ENCODE measurements at places on chromosomes 7 and 10.
A peak's percentile ranks its signal among the peaks of the same experiment; 100 is the strongest.

- no peak for DNase-seq
These were observed 149.8 kb upstream of the PRKCQ start for GRCh38 chr10:6729861-6730344.

DNA sequence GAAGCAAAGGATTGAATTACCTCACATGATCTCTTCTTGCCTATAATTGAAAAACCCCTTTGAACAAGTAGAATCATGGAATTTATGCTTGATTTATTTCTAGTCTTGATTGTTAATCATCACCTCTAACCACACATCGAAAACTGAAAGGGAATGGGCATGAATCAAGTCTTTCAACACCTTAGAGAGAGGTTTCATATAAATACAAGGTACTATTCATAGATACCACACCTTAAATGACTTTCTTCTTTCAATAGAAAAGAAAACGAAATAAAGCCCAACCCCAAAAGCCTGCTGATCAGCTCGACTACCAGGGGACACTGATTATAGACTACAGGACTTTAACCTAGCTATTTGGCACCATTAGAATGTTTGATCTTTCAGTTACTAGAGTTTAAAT lies 128.6 kb upstream of the PTPRZ1 start:
- no peak for DNase-seq

DNA sequence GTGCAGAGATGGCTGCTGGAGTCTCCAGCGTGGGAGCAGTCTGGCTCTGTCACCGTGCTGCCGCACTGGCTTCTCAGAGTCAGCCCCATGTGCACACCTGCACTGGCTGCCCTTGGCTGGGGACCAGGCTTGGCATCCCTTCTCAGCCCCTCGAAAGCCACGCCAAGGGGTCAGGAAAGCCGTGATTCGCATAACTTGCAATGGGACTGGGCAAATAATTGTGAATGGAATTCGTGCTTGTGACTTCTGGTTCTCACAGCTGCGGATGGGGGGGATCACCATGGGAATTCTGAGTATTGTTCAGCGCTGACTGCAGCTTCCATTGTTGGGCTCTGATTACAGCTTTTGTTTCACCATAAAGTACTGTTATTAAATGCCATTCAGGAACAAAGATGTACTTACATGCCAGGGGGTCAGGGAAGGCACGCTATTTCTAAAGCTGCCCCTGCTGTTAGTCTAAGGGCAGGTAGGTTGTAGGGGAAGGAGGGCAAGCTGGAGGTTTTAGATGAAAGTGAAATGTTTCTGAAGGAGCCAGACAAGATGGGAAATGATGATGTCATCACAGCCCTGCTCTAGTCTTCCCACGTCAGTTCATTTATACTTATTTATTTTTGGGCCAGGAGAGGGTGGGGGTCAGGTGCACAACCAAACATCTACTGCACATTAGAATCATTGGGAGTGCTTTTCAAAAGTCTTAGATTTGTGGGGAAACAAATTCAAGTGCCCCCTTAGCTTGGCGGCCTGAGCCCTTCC lies 5.8 kb upstream of the PLEKHA1 start:
- DNase-seq: no peak

DNA sequence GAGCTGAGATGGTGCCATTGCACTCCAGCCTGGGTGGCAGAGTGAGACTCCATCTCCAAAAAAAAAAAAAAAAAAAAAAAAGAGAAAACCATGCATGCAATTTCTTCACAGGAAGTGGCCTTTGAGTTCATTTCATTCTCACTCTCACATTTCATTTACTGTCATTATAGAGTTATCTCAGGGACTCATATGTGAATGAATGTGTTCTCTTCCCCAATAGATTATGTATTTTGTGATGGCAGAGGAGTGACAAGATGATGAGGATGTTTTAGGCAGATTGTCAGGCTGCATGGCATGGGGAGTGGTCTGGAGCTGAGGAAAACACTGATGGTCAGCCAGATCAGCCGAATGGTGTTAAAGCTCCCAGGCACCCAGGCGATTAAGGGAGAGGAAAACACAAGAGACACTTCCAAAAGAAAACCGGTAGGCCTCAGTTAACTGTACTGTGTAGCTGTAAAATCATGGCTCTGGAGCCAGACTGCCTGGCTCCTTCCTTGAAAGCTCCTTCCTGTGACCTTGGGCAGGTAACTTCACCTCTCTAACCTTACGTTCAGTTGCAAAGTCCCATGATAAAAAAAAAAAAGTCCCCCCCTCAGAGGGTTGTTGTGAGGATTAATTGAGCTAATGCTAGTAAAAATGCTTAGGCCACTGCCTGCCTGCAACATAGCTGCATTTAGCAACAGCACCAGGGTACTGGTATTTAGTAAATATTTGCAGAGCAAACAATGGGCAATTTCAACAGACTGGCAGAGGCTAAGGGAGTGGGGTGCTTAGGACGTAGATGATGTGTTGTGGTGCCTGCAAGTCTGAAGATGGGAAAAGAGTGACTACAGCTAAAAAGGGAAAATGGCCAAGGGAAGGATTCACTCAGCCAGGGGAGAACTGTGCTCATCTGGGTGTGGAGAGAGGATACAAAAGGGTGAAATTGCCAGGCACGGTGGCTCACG lies 6.9 kb downstream of the FRAT2 start:
- no peak for DNase-seq

DNA sequence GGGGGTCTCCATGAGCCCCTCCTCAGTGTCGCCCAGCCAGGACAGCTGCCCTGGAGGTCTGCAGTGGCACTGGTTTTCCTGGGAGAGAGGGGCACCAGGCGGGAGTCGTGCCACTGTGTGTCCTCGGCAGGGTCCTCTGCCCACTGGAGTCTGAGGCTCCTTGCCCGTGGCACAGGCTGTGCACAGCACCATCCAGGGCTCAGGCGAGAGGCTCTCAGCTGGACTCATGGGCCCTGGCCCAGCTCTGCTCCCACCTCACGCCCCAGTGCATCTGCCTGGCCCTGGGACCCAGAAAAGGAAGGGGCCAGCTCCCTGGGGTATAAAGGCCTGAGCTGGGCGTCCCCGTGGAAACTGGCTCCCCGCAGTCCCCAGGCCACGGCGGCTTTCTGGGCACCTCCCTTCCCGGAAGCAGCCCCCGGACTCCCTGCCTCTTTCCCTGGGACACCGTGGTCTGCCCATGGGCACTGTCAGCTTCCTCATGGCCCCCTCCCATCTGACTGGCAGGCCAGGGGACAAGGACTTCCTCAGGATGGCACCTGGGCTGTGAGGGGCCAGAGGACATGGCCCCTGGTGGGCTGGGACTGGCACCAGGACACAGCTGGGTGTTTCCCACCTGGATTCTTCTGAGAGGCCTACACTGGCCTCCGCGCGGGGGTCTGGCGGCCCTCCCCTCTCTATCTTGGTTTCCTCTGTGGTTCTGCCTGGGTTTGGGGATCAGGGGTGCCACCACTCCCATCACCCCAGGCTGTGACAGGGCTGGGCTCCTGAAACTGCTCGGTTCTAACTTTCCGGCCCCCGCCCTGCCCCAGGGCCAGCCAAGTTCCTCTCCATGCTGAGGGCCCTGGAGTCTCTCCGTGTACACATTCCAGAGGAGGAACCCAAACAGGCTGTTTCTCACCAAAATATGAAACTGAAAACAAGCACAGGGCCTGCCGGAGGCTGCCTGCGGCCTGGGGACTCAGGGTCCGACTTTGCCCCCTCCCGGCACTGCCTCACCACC lies 5.5 kb downstream of the FOXL3 start:
- DNase-seq: no peak

GRCh38 chr10:79143879-79144278 lies 75.1 kb downstream of the ZMIZ1 start:
- no peak for DNase-seq

GRCh38 chr10:114282526-114282925 lies 43.5 kb downstream of the VWA2 start:
- no peak for DNase-seq

DNA sequence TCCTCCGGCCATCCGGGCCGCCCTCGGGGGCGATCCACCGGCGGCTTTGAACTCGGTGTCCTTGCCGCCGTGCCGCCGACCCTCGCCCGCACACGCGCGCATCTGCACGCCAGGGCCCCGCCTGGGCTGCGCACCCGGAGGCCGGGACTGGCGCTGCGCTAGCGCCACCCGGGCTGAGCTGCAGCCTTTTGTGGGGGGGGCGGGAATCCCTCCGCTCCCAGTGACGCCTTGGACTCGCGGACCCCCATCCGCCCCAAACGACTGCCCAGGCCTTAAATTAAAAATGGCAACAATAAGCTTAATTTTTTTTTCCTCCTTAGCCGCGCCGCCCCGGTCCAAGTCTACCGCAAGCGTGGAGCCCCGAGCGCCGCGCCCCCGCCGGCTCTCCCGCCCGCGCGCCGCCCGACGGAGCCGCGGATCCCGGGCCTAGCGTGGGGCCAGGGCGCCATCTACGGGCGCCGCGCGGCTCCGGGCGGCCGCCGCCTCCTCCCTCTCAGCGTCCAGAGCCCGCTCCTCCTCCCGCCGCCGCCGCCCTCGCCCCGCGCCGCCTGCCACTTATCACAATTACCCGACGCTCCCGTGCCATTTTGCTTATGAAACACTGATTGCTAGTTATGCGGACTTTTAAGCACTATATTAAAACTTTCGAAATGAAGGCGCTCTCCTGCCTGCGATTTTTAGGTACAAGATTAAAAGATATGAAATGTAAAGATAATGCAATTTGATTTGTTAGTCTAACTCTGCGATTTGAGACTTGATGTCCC lies 7.5 kb upstream of the EBF3 start:
- peak; percentile 89 for DNase-seq

DNA sequence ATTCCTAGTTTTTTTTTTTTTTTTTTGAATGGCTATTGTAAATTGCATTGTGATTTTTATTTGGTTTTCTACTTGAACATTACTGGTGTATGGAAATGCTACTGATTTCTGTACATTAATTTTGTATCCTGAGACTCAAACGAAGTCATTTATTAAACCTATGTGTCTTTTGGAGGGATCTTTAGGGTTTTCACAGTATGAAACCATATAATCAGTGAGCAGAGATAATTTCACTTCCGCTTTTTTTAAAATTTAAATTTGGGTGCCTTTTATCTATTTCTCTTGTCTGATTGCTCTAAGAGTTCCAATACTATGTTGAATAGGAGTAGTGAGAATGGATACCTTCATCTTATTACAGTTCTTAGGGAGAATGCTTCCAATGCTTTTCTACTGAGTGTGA lies 102.7 kb downstream of the ZWINT start:
- DNase-seq: no peak

GRCh38 chr7:14807507-14807906 lies 95.0 kb downstream of the DGKB start:
- no peak for DNase-seq
